GM12865 (cell line): ENCODE measurements at places on chromosomes 5 and 9.

DNA sequence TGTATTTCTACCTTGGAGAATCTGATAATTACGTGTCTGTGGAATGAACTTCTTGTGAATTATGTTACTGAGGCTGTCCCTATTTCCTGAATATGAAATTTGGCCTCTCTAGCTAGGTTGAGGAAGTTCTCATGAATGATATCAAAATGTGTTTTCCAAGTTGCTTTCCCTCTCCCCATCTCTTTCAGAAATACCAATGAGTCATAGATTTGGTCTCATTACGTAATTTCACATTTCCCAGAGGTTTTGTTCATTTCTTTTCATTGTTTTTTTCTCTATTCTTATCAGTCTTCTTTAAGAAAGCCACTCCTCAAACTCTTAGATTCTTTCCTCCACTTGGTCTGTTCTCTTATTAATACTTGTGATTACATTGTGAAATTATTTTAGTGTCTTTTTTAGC, 923.8 kb upstream of the CDH9 start:
- no peak for DNase-seq

GRCh38 chr5:6162175-6162574, 216.2 kb downstream of the MED10 start:
- DNase-seq, result no peak

GRCh38 chr5:76663573-76663972, 40.4 kb upstream of the F2RL2 start:
- DNase-seq, result no peak

GRCh38 chr5:142659405-142659804, 26.5 kb downstream of the FGF1 start:
- DNase-seq, result no peak

GRCh38 chr5:123093111-123093600, 4.1 kb downstream of the PRDM6 start:
- DNase-seq, result no peak

DNA sequence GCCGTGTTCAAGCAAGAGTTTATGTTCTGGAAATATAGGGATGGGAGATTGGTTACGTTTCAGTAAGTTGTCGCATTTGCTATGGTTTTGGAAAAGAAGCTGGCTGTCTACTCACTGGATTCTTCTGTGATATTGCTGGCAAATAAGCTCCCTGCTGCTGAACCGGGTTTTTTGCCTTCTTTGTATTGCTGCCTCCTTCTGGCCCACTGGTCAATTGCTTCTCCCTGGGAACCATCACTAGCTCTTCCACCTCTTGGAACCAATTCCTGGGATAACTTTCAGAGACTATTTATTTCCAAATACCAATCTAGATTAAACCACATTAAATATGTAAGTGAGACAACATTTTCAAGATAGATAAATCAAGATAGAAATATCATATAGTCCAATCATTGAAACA, 43.0 kb downstream of the NUDT12 start:
- no peak for DNase-seq

DNA sequence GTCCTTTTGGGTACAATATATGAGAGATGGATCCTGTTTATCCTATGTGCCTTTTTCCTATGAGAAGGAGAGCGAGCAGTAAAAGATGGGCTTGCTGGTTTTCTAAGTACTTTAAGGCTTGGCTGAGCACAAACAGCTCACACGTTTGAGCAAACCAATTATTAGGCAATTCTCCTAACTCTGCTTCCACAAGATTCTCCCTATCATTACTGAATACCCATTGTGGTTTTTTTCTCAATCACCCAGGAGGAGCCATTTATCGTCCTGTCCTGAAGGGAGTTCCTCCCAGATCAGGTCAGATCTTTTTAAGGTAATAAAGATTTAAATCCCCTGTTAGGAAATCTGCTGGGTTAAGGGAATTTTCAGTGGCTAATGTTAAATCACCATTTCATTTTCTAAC, 19.4 kb upstream of the C1QTNF3 start:
- DNase-seq, result no peak
